Fibroblast of pulmonary artery (primary cell): ENCODE measurements at places on chromosomes 1 and 21.
A peak's percentile ranks its signal among the peaks of the same experiment; 100 is the strongest.

- DNase-seq, result no peak
Measured at GRCh38 chr1:192488058-192488457, 87.5 kb upstream of the RGS1 start.

GRCh38 chr1:172148213-172148612 lies 272.3 kb upstream of the C1orf105 start:
- DNase-seq, result no peak

DNA sequence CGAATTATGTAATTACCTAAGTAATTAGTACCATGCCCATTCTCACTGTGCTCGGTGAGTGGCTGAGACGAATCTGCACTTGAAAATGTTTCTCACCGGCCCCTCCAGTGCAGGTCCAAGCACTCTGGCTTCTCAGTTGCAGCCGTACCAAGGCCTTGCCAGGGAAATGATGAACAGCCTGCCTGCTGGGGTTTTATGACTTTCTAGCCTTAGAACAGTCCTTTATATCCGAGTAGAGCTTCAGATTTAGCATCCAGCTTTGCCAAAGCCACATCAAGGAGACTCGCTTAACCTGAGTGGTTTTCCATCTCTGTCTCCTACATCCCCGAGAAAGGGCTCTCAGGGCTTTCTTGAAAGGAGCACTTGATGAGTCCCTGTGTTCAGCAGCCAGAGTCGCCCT lies 83.4 kb downstream of the GREM2 start:
- no peak for DNase-seq

GRCh38 chr1:228338521-228339051 lies 68.0 kb downstream of the TRIM11 start:
- DNase-seq, result no peak

DNA sequence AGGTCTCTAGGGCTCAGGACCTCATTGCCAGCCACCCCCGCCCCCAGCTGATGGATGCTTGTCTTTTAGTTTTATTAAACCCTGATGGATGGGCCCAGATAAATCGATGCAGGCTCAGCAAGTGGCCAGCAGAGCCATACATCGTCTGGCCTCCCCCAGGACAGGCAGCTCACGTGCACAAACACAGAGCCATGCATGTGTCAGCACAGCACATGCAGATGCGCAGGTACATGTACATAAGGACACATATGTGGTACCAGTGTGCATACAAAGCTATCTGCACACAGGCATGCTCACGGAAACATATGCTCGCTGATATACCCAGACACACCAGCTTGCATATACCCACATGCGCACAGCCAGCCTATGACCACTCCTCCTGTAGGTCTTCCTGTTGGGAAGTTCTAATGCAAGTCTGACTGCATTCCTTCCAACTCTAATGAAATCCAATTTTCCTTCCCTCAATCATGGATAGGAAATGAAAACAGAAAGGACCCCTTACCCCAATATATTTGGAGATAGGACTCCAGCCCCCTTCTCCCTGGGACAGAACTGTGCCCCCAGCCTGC lies 897 bp downstream of the COL16A1 start:
- DNase-seq, result no peak

DNA sequence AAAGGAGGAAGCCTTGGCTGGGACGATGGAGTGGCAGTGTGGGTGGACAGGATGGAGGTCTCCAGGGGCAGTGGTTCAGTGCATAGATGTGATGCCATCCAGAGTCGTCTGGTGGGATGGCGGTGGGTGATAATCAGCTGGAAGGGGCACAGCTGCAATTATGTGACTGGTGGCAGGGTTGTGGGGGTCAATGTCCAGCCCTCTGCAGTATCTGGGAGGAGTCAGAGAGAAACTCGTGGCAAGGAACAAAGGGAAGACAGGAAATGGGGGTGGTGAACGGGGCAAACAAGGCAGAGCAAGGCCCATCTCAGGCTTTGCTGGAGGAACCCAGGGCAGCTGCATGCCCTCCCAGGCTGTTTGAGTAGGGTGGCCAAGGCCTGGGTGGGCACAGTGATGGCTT lies 118.3 kb upstream of the USP24 start:
- no peak for DNase-seq

GRCh38 chr1:226948480-226948879 lies 8.4 kb downstream of the COQ8A start:
- no peak for DNase-seq

- DNase-seq, result no peak
Measured at GRCh38 chr1:96513136-96513535, 208.4 kb upstream of the PTBP2 start.

- peak; percentile 95 for DNase-seq
Measured at GRCh38 chr1:109910123-109910962, at the start of gene CSF1. Gene CSF1 (plus strand): TSS chr1:109910849. CDS start chr1:109911024, 175 bp downstream.

DNA sequence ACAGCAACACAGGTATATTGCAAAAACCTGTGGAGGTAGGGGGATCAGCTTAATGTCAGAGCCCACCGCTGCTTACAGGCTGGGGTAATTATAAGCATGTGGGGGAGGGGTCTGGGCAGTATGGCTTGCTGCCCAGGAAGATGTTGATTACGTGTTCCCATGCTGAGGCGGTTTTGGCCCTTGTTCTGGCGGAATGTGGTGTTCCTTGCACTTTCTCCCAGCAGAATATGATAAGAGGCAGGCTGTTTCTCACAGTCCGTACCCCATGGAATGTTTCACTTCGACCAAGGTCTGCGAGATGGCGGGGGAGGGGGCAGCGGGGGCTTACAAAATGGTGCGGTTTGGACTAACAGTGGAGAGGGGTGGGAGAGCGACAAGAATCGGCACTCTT lies 9.8 kb upstream of the HPCAL4 start:
- peak; percentile 75 for DNase-seq

- peak; percentile 27 for DNase-seq
Measured at GRCh38 chr1:200224315-200224714, 185.5 kb downstream of the ZNF281 start.

DNA sequence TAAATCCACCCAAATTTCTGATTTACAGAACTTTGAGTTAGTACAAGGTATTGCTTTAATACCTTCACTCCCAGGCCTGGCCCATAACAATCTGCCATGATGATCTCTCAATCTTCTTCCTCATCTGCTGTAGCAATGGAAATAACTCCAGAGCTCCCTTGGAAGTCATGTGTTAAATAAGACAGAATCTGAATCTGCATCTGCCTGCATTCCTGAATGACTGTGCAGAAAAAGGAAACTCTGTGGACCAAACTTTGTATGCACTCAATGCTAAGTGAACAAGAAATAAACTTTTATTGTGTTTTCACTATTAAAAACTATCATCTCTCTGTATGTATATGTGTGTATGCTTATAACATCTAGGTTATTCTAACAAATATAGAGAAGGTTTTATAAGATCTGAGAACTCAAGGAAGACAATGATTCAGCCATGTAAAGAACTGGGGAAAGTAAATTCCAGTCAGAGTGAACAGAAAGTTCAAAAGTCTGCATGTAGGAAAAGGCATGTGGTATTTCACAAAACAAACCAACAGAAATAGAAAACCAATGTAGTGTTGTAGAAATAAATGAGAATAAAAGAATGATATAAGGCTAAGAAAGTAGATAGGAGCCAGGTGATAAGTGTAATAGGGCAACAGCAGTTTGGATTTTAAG lies 390.2 kb downstream of the USH2A start:
- DNase-seq, result no peak

- DNase-seq, result no peak
Measured at GRCh38 chr1:225608014-225608796, 44.7 kb downstream of the ENAH start.

DNA sequence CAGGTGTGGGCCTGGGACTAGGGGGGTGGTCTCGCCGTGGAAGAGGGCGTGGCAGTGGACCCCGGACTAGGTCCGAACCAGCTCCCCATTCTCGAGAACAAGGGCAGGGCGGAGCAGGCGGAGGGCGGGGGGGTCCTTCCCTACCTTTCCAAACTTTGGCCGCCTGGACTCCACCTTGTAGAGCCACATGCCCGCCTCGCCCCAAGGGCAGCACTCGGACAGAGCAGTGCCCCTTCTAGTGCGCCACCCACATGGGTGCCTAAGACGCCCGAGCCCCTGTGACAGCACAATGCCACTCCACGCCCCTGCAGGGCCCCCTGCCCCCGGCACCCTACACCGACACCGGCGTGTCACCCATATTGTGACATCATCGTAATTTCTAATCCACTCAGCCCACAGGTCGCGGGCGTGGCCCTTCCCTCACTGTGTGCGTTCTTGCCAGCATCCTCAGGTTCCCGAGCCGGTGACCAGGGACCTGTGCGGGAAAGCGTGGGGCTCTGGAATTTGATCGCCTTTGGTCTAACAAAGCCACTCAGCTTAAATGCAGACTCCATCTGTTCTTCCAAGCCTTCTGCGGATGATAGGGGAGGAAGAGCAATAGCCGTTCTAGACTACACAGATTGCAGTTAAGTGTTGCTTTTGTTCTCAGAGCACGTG lies 553 bp upstream of the STMN1 start:
- no peak for DNase-seq

DNA sequence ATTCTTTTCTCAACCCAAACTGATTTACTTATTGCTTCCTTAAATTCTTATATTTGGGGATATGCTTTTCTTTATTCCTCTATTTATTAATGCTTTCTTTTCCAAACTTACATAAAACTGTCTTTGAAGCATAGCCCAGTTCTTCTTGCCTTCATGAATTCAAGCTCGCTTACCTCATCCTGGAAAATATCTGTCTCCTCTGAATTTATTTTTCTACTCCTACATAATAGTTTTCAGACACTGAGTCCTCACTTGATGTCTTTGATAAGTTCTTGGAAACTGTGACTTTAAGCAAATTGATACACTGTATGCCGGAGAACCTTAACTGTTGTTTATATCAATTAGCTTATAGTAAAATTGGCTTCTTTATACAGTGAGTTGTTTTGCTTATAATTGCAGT lies 93.8 kb downstream of the ZFYVE9 start:
- no peak for DNase-seq

DNA sequence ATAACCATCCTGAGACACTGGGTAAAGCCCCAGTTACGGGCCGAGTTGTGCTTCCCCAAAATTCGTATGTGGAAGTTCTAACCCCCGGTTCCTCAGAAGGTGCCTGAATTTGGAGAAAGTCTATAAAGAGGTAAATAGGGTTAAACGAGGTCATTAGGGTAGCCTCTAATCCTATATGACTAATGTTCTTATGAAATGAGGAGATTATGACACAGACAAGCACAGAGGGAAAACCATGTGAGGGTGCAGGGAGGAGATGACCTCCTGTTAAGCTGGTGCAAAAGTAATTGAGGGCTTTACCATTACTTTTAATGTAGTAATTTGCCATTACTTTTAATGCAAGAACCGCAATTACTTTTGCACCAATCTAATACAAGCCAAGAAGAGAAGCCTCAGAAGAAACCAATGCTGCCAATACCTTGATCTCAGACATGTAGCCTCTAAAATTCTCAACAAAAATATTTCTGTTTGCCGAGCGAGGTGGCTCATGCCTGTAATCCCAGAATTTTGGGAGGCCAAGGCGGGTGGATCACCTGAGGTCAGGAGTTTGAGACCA lies 260.8 kb downstream of the GPATCH2 start:
- DNase-seq, result no peak

DNA sequence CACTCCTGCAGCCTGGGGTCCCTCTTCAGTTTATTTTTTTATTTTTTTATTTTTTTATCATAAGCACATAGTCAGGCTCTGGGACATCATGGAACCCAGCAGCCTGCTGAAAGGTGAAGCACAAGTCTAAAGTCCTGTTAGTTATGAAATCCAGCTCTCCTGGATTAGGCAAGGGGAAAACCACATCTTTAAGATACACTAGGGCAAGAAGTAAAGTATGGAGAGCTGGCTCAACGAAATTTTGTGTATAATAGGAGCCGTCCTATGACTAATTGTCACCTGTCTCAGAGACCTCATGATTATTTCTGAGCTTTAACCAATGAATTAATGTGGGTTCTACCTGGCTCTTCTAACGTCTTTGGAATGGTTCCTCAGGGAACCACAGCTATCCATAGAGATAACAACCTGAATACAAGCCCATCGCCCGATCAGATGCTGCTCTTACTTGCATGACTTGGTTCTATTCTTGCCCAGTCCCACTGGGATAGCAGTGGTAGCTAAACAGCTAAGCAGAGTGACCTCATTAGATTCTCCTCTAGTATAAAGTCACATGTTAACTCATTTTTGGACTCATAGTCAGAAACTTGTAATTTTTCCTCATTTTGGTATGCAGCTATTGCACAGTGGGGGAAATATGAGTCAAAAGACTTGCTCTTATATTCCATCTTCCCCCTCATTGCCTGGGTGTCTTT lies 122.7 kb downstream of the LMO4 start:
- DNase-seq, result peak; percentile 25

GRCh38 chr1:61892977-61893376 lies 150.7 kb downstream of the PATJ start:
- DNase-seq, result no peak

DNA sequence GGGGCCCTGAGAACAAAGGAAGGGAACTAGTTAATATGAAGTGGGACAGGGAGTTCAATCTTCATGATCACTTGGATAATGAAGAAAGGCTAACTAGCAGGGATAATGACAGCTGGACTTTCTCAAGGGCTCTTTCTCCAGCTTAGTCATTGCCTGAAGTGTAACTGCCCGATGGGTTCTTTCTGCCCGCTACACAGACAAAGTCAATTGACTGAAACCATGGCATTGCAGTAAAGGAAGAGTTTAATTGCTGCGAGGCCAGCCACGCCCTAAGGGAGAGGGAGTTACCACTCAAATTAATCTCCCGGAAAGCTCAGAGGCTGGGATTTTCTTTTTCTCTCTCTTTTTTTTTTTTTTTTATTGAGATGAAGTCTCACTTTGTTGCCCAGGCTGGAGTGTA lies 16.6 kb upstream of the SLC2A5 start:
- DNase-seq, result peak; percentile 43

DNA sequence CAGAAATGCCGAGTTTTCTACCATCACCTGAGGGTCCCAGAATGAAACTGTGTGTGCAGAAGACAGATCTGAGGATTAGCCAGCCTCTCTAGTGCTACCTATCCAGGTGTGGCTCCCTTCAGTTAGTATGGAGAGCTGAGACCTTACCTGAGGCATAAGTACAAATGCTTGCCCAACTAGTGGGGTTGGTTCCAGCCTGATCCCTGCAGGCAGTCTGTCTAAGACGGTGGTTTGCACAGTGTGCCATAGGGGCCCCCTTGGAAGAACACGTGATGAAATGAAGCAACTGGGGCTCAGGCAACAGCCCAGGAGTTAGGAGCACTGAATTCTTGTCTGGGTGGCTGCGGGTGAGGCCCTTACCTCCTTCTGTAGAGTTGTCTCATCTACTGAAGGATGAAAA lies 15.6 kb downstream of the S100A7A start:
- DNase-seq, result no peak

- DNase-seq, result peak; percentile 50
Measured at GRCh38 chr1:219659684-219660083, 46.8 kb upstream of the ZC3H11B start.

- DNase-seq, result no peak
Measured at GRCh38 chr1:220031287-220031686, 15.0 kb downstream of the EPRS1 start.
